ENCODE measurements at places on chromosomes 5 and 9.
A peak's percentile ranks its signal among the peaks of the same experiment; 100 is the strongest.

- DNase-seq: no peak
Measured at GRCh38 chr9:38012767-38013450, 56.1 kb downstream of the SHB start.

DNA sequence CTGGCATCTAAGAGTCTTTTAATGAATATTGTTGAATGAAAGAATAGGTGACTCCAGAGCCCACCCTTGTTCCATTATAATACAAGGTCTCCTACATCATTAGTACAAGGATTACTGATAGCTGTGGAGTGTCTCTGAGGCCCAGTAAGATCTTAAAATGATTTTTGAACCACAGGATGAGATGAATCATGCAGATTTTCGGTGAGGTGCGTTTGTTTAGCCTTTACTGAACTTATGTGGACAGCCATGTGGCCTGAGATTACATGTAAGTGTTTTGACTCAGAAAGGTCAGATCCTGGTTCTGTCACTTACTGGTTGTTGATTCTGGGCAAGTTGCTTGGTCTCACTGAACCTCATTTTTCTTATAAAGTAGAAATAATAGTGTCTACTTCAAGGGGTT lies 21.6 kb downstream of the NFX1 start:
- DNase-seq: no peak

- DNase-seq: peak; percentile 79
Measured at GRCh38 chr9:89786655-89787054, 181.8 kb downstream of the GADD45G start.

DNA sequence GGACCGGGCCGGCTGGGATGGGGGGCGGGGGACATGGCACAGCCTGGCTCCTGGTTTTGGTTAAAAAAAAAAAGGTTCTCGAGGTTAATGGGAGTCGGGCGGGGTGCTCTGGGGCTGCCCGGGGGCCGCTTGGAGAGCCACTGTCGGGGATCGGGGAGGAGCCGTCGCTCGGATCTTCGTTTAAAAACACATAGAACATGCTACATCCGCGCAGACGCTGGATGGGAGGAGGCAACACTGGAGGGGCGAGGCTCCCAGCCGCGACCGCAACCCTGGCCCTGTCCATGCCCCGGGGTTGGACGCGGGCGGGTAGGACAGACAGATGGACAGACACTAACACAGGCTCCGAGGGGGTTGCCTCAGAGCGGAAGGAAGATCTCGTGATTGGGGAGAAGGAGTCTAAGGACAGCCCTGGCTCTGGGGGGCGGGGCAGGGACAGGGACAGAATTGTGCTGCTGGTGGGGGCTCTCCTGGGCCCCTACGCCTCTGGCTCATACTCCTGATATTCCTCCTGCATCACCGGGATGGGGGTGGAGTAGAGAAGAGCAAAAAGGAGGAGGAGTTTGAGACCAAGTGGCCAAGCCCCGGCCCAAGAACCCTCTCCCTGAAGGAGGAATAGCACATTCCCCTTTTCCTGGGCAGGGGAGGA lies 9.9 kb downstream of the SNCB start:
- DNase-seq: no peak

GRCh38 chr5:4576908-4577307 lies 563.2 kb upstream of the ADAMTS16 start:
- no peak for DNase-seq

GRCh38 chr5:31463351-31463750 lies 68.5 kb downstream of the DROSHA start:
- DNase-seq: no peak

- no peak for DNase-seq
Measured at GRCh38 chr5:159480849-159481248, 150.6 kb upstream of the IL12B start.

DNA sequence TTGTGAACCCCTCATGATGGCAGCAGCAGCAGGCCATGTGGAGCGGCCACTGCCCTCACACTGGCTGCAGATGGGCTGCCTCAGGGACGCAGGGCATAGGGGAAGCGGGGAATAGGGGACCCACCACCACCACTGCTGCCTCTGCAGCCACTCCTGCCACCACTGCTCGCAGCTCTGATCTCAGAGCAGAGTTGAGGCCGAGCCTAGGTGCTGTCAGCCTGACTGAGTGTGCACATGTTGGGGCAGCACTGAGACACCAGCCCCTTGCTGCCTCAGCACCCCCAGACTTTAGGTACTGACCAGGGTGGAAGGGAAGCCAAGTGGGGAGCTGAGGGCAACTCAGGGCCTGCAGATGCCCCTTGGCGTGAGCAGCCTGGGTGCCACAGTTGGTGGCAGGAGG lies 843.9 kb upstream of the DMAC1 start:
- DNase-seq: no peak

- no peak for DNase-seq
Measured at GRCh38 chr5:118988866-118989180, 476 bp upstream of the DTWD2 start.

- DNase-seq: no peak
Measured at GRCh38 chr5:110478895-110479294, 247.6 kb downstream of the TMEM232 start.
